GM12878 (cell line): ENCODE measurements at places on chromosomes 4 and X.

GRCh38 chr4:170008801-170009200 is 17.4 kb downstream of the MFAP3L start:
- no peak overlapping the region for H3K27ac ChIP-seq
- no peaks in the 10 kb centered on the region for H3K27me3 ChIP-seq
- no peak overlapping the region for H3K4me3 ChIP-seq
- no peak for DNase-seq

DNA sequence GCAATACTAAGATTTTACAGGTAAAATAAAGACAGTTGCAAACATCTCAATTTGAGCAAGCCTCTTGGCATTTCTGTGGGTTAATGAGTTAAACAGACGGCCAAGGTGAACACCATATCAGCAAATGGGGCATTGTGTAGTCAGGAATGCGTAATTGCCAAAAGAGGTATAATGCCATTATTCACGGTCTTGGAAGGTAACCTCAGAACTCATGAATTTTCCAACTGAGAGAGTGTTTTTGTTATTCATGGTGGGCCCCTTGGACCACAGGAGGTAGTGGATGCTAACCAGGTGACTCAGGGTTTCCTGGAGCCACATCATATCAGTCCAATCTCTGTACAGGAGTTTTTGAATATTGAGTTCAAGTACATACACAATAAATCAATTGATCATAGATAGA is 368.0 kb upstream of the TECRL start:
- H3K36me3 ChIP-seq, result no peaks in the 10 kb centered on the region
- DNase-seq, result no peak
- H3K4me3 ChIP-seq, result no peak overlapping the region
- H3K27me3 ChIP-seq, result no peaks in the 10 kb centered on the region
- H3K27ac ChIP-seq, result no peak overlapping the region

DNA sequence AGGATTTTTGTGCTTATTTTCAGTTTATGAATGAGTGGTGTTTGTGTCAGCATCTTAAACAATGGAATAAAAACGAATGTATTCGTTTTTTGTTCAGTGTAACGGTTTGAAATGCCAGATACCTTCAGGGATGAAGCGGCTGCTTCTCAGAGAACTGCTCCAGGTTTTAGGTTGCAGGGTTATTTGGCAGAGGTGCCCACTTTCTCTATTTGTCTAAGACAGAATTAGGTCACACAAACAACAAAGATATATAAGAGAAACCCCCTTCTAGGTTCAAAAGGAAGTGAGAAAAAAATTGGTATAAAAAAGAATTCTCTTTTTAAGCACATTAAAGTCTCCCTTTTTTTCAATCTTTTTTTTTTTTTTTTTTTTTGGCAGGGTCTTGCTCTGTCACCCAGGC is 98.9 kb downstream of the MFAP3L start:
- H3K4me1 ChIP-seq, result no peaks in the 10 kb centered on the region
- H3K27me3 ChIP-seq, result 0 out of 2 replicates have a peak, but pooled peaks cover 1% of the 10 kb centered on the region

- H3K36me3 ChIP-seq, result no peaks in the 10 kb centered on the region
- H3K4me1 ChIP-seq, result no peaks in the 10 kb centered on the region
- no peak for DNase-seq
- no peaks in the 10 kb centered on the region for H3K27me3 ChIP-seq
- H3K27ac ChIP-seq, result no peak overlapping the region
- H3K4me3 ChIP-seq, result no peak overlapping the region
Measured at GRCh38 chr4:125303821-125304220, 10.9 kb upstream of the FAT4 start.

DNA sequence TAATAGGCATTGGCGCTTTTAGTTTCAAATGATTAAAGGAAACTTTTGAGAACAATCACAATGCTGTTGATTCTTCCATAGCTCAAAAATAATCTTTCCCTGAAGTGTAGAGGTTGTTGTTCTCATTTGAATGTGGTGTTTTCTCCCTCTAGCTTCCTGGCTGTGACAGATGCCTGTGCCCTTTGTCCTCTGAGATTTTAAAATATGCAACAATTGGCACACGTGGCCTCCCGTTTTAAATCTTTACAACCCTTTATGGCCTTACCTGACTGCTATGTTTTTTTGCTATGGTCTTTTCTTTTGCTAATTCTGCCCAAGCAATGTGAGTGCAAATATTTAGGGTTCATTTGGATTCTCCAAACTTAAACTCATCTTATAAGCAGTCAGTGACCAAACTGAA is 22.9 kb upstream of the CASK start:
- no peaks in the 10 kb centered on the region for H3K4me1 ChIP-seq
- H3K27ac ChIP-seq, result no peak overlapping the region
- H3K27me3 ChIP-seq, result no peaks in the 10 kb centered on the region
- H3K36me3 ChIP-seq, result no peaks in the 10 kb centered on the region

- H3K4me1 ChIP-seq, result no peaks in the 10 kb centered on the region
- H3K4me3 ChIP-seq, result no peak overlapping the region
- no peak overlapping the region for H3K27ac ChIP-seq
- H3K27me3 ChIP-seq, result no peaks in the 10 kb centered on the region
Measured at GRCh38 chr4:105170711-105171110, 24.0 kb downstream of the TET2 start.

GRCh38 chr4:106627051-106627450 is 258.5 kb upstream of the GIMD1 start:
- no peaks in the 10 kb centered on the region for H3K27me3 ChIP-seq
- H3K27ac ChIP-seq, result no peak overlapping the region
- H3K4me1 ChIP-seq, result no peaks in the 10 kb centered on the region
- no peaks in the 10 kb centered on the region for H3K36me3 ChIP-seq
- no peak for DNase-seq
